ENCODE measurements at places on chromosomes 3 and 15.

DNA sequence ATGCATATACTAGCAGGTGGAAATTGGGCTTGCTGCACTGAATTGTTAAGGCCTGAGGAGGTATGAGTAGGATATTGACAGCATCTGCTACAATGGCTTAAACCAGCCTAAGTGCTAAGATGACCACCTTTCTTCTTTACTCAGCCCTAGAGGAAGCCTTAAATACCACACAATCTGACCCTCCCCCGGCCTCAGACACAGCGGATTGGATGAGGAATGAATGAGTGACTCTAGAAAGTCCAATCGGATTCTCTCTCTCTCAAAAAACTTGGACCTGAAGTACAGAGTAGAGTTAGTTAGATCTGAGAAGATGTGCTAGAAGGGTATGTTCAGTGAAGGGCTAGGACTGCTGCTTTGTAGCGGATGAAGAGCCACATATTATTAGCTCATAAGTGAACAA, 39.9 kb upstream of the C3orf49 start:
- DNase-seq, result no peak

- DNase-seq, result no peak
Observed at GRCh38 chr3:177521305-177521704, 324.0 kb upstream of the TBL1XR1 start.

DNA sequence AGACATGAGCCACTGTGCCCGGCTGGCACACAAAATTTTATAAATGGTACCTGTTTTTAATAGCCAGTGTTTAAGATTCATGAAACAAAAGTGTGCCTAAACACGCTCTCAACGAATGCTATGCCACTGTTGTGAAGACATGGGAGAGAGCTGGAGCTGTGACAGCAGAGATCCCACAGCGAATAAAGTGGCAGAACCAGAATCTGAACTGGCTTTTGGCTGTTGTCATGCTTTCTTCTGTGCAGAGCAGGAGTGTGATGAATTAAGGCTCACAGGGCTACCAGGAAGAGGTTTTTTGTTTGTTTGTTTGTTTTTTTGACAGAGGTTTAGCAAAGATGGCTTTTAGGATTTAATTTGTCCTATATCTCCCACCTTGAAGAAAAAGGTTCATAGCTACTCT, 14.5 kb downstream of the PTPRG start:
- DNase-seq, result no peak

DNA sequence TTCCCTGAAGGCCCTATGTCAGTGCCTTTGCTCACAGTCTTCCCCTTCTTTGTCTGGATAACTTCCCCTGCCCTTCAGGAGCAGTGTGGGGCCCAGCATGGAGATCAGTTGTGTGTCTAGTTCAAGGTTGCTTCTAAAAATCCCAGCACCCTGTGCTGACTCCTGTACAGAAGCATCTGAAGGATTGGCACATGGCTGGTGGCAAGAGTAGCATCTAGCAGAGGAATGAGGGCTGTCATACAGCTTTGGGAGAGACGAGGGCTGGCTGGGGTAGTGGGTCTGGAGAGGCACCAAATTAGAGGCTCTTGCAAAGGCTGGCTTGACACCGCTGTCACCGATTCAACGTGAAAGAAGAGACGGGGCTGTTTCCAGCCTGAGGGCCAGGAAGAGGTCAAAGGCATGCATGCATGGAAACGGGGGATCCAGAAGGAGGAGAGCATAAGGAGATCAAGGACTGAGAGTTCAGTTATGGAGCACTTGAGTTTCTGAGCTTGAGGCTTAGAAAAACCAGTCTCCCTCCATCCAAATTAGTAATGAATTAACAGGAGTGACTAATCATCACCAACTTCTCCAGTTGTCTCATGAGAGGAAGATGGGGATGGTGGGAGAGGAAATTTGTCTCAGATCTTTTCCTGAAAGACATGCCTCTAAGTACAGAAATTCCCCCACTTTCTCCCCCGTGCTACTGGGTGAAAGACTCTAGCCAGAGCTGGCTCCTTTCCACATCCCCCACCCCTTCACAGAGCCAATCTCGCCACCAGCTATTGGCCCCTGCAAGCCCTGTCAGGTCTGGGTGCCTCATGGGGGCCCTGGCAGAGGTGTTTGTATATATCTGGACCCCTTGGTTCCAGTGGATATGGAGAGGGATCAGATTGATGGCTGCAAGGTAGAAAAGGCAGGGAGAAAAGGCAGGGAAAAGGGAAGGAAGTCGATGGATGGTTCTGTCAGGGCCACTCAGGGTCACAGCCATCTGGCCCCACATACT, 45.9 kb downstream of the SLCO2A1 start:
- DNase-seq, result no peak

DNA sequence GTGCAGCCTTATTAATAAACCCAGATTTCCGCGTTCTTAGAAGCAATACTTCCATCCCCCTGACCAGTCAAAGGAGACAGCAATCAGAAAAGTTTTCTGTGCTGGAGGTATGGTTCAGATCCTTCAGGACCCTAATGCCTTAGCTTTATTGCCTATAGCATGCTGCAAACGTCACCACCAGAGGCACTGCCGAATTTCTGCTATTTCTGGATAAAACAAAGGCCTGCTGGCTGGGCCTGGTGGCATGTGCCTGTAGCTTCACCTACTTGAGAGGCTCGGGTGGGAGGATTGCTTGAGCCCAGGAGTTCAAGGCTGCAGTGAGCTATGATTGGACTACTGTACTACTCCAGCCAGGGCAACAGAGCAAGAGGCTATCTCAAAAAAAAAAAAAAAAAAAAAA, 407.2 kb downstream of the FOXP1 start:
- DNase-seq, result no peak

DNA sequence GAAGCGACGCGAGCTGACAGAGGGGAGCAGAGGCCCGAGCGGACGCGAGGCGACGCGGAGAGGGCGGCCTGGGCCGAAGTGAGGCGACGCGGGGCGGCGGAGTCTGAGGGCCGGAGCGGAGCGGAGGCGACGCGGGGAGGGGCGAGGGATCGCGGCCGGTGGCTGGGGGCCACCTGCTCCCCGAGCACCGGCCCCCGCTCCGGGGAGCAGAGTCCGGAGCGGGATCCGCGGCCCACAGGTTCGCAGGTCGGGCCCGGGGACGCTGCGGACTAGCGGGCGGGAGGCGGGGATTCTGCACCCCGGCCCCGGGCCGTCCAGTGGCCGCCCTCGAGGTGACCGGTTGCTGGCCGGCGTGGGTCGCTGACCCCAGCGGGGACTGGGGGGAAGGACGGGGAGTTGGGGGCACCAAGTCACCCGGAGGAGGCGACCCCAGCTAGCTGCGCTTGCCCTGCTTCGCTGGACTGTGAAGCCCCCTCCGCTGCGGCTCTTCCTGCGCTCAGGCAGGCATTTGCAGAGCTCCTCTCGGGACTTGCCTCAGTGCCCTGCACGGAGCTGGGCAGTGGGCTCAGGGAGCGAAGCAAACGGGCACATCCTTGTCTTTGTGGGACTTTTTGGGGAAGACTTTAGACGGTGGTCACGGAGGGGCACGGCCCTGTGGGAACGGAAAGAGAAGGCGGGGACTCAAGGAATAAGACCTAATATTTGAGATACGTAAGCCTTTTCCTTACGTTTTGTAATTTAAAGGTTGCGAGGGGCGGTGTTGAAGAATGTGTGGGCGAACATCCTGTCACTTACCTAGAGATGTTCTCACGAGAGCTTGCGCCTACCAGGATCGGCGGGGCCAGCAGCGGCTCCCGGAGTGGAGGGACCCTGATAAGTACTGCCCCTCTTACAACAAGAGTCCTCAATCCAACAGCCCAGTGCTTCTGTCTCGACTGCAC, 566 bp downstream of the HMCES start:
- DNase-seq, result peak; percentile 45

DNA sequence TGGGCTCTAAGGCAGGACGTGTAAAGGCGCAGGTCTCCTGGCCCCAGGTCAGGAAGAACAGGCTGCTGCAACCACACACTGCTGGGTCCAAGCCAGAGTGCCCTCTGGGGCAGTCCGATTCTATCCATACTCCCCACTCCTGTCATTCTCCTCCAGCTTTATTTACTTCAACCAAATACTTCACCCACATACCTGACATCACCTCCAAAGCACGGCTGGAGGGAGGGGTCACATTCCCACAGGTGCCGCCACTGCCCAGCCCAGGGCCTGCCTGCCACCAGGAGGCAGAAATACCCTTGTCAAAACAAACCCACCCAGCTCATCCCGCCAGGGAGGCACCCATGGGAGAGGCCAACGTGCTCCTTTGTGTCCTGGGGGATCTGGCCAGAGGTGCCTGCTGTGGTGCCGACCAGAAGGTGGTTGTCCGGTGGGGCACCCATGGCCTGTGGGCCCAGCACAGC, 100.4 kb downstream of the DAPK2 start:
- DNase-seq, result no peak

GRCh38 chr3:193407688-193408087, 29.1 kb upstream of the ATP13A5 start:
- DNase-seq, result no peak

- no peak for DNase-seq
Observed at GRCh38 chr3:103184772-103185171, 750.0 kb downstream of the ZPLD1 start.

- DNase-seq, result no peak
Observed at GRCh38 chr3:65595222-65596028, 443.3 kb downstream of the MAGI1 start.

DNA sequence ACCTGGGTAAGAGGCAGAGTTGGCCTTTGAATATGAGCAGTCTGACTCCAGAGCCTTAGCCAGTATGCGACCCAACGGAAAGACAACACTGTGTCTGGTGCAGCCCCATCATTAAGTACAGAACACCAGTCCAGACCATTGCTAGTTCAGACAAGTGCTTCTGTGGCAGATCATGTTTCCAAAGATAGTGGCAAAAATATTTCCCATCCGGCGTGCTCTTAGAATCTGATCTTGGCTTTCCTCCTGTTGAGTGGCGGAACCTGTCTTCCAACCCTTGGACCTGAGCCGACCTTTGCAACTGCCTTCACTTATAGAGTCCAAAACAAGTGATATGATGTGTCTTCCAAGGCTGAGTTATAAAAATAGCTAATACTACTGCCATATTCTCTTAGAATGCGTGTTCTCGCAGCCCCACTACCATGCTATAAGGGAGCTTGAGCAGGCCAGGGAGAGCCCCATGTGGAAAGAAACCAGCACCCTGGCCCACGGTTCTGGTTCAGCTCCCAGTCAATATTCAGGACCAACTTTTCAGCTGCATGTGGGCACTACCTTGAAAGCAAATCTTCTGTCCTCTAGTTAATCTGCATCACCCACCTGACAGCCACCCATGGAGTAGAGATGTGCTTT, 322.4 kb upstream of the SLCO3A1 start:
- no peak for DNase-seq

DNA sequence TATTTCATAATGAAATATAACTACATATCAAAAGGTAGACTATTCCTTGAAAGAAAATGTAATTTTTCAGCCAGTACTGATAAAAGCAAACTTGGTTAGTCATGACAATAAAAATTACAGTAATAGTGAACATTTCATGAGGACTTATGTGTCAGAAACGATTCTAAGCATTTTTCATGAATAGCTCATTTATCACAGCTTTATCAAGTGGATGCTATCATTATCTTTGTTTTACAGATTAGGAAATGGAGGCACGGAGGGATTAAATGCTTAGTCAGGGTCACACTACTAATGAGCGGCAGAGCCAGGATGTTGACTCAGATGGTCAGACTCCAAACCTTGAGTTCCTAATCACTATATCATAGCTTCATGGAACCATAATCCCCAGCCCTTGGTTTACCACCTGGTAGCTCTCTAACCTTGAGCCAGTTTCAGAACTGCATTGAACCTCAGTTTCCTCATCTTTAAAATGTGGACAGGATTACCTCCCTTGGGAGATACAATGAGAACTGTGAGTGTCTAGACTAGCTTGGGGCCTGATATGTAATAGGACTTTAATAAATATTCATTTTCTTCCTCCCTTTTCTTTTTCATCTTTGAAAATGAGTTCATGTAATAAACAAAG, 85.4 kb downstream of the TNIK start:
- DNase-seq, result no peak

DNA sequence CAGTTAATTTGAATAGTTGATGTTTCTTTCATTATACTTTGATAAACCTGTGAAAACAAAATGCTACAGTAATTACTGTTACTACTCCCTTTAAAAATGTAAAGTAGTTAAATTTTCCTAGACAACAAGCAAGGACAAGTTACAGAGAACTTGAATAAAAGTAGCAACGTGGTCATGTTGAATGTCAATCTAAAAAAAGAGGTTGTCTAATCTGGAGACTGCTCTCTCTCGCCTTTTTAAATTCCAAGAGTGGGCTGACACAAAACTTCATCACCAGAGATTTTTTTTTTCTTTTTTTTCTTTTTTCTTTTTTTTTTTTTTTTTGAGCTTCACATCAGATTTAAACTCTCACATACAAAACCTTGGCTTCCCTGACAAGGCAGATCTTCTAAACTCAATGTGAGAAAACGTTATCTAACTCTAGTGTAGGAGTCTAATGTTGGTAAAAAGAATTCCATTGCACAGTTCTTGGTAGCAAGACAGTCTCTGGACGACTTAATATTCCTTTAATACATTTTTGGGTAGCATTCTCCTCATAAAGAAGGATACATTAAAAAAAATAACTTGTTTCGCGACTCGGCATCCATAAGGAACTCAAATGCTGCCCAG, 4.1 kb downstream of the FOXP1 start:
- DNase-seq, result no peak

GRCh38 chr3:28207000-28207733, 34.3 kb upstream of the CMC1 start:
- DNase-seq, result no peak

DNA sequence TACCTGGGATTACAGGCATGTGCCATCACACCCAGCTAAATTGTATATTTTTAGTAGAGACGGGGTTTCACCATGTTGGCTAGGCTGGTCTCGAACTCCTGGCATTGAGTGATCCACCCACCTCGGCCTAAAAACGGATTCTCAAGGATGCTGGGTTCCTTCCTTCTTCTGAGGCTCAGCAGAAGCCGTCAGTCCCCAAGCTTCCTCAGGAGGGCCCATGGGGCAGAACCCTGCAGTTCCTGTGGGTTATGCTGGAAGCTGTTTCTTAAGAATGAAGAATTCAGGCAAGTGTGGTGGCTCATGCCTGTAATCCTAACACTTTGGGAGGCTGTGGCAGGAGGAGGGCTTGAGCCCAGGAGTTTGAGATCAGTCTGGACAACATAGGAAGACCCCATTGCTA, 29.0 kb upstream of the ZNF710 start:
- DNase-seq, result no peak

GRCh38 chr3:173584838-173585831, 187.6 kb downstream of the NLGN1 start:
- peak; percentile 7 for DNase-seq

- DNase-seq, result peak; percentile 56
Observed at GRCh38 chr3:129289201-129289921, 10.7 kb downstream of the HMCES start.

DNA sequence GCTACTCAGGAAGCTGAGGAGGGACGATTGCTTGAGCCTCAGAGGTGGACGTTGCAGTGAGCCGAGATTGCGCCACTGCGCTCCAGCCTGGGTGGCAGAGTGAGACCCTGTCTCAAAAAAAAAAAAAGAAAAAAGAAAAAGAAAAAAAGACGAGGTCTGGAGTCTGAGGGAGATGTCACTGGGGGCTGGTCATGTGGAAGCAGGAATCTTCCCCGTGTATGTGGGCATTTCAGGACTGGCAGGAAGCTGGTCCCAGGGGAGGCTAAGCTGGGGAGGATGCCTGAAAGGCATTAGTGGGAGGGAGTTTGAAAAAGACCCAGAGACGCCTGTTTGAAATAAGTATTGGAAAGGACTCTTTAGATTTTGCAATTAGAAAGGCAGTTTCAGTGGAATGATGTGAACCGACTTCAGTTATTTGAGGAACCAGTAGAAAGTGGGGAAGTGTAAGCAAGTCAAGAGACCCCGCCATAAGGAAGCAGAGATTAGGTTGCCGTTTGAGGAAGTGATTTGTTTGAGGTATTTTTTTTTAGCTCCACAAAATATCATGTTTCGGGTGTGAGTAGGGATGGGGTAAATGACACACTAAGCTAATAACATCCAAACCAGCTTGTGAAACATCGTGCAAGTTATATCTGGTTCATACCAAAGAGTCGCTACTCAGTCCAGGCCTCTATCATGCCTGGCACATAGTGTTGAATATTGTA, 55.5 kb downstream of the ST6GAL1 start:
- DNase-seq, result no peak
